PC-9 (cell line): ENCODE measurements at places on chromosomes 12 and 14. TPM values are rescaled to one million over a fixed set of nuclear protein-coding genes. Genes with fewer than 3 reads are reported as not detected.

- no peak for DNase-seq
Measured at GRCh38 chr12:18567787-18568186, 170.0 kb downstream of the PLCZ1 start.

GRCh38 chr14:95516554-95517181 lies at the start of gene SYNE3:
Gene SYNE3, minus strand, starts transcription at chr14:95516650. Its CDS starts 40,829 bp downstream, at chr14:95475821.
- peak; percentile 16 for DNase-seq

- DNase-seq = no peak
Measured at GRCh38 chr14:72000907-72001306, 68.7 kb downstream of the RGS6 start.

- no peak for DNase-seq
Measured at GRCh38 chr12:42364692-42365091, 38.7 kb downstream of the PPHLN1 start.

DNA sequence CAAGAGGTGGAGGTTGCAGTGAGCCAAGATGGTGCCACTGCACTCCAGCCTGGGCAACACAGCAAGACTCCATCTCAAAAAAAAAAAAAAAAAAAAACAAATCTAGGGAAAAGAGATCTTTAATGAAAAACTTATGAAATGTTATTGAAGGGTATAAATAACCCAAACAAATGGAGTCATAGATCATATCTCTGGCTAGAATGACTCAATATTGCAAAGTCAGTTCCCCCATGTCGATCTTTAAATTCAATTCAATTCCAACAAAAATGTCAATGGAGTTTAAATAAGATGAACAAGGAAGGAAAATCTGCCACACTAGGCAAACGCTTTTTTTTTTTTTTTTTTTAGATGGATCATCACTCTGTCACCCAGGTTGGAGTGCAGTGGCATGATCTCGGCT lies 78.7 kb downstream of the R3HDM2 start:
- no peak for DNase-seq

GRCh38 chr14:24071144-24071697 lies at the start of gene CPNE6:
Gene CPNE6, plus strand, starts transcription at chr14:24071562. Its CDS starts 1,375 bp downstream, at chr14:24072937.
- DNase-seq = no peak

DNA sequence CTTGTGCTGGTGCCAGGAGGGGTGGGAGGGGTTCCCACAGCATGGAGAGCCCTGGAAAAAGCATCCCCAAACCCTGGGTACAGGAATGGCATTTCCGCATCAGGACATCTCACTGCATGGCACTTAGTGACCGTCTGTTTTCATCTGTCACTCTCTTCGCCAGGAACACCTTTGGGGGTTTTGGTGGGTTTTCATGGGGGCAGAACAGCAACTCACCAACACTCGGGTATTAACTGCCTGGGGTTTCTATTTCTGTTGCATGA lies 3.5 kb downstream of the VSX2 start:
- no peak for DNase-seq

DNA sequence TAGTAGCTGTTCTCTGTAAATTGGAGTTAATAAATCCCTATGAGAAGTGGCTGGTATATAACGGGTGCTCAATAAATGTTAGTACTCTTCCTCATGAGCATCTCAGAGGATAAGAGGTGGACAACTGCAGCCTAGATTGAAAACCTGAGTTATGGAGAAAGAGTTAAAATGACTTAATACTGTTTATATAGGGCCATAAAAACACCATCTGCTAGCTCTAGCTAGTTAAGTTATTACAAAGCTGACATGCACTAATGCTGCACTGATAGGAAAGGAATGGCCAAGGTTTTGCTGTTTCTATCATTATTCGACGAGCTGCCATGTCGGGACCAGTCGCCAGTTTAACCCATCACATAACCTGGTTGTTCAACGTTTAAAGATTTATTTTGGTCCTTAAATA lies 72.0 kb upstream of the SEL1L start:
- DNase-seq = no peak

- peak; percentile 87 for DNase-seq
Measured at GRCh38 chr14:51534610-51535011, 117.1 kb upstream of the FRMD6 start.

- no peak for DNase-seq
Measured at GRCh38 chr14:76780360-76780759, 19.1 kb downstream of the VASH1 start.

- DNase-seq = no peak
Measured at GRCh38 chr14:87386524-87386923, 606.5 kb downstream of the GALC start.

- no peak for DNase-seq
Measured at GRCh38 chr12:101876322-101876860, 989 bp upstream of the DRAM1 start.

DNA sequence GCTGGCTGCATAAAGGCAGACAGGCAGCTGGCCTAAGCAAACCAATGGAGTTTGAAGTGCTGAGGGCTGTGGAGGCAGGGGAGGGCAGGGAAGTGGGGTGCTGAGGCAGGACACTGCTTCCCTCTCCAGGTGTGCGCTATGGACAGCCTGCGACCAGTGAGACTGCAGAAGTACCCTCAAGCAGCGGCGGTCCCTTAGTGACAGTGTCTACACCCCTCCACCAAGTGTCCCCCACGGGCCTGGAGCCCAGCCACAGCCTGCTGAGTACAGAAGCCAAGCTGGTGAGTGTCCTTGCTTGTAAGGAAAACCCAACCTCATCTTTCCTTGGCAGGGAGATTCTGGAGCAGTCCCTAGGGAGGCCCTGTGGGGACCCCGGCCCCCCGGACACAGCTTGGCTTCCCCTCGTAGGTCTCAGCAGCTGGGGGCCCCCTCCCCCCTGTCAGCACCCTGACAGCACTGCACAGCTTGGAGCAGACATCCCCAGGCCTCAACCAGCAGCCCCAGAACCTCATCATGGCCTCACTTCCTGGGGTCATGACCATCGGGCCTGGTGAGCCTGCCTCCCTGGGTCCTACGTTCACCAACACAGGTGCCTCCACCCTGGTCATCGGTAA lies 17.9 kb downstream of the HNF1A start:
- no peak for DNase-seq

DNA sequence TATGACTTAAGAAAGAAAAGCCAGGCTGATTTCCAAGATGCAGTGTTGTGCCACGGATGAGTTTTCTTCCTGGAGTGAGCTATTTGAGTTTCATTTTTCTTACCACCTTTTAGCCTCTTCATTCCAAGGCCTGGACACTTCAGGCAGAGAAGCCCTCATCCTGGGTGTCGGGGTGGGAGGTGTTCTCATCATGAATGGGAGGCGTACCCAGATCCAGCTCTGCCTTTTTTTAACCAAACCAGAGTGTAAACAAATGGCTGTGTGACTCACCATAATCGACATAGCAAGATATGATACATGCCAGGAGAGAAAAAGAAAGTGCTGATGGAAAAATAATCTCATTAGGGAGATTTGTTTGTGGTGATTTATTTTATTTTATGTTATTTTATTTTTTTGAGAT lies 79.9 kb downstream of the ARF6 start:
- DNase-seq = peak; percentile 95

DNA sequence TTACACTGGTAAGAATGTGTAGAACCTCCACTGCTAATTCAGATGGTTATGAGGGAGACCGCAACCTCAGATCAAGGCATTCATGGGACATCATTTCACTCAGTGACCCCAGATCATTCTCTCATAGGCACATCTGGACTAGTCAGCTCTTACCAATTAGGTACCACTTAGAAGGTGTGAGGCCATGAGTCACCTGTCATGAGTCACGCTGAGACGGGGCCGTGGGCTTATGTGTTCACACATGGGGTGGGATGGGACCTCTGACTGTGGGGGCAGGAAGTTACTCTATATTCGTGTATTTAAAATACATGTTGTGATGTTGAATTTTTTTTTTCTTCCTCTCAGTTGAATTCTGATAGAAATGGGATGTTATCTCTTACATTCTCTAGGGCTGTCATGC lies 55.9 kb downstream of the CCDC92 start:
- DNase-seq = no peak

- no peak for DNase-seq
Measured at GRCh38 chr14:50600849-50601248, 40.9 kb downstream of the ATL1 start.

- no peak for DNase-seq
Measured at GRCh38 chr14:88668448-88669116, 105.7 kb downstream of the ZC3H14 start.

GRCh38 chr12:72472350-72472749 lies 200.2 kb downstream of the TRHDE start:
- no peak for DNase-seq

DNA sequence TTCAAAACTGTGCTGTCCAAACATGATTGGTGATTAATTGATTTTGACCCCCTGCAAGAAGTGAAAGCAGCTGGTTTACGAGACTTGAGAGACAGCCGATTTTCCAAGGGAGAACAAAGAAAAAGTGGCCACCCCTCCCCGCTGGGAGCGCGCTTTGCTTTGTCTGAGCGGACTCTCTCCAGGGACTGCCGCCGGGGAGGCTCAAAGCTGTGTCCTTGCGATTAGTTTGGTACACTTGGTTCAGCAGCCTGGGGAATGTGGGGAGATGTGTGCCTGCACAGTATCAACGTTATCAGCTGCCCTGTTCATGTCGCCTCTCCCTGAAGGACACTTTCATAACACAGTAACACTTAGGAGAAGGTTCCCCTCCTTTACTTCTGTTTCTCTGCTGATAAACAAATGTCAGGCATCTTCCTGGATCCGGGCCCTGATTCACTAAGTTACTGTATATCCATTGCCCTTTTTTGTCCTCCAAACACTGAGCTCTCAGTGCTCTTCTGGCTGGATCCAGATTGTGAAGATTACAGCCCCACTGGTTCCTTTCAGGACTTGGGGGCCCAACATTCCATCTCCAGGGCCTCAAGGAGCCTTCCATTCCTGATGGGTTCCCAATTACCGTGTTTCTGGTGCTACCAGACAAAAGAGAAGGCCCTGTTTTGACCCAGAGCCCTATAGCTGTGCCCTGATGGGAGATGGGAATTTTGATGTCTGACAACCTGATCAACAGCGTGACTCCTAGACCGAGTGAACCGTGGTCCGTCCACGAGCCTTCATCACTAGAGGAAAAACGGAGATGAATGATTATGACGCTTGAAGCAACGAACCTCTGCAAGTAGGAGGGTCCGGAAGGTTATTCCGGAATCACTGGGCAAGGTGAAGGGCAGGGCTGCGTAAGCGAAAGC lies 31.7 kb upstream of the TUBA1C start:
- no peak for DNase-seq

DNA sequence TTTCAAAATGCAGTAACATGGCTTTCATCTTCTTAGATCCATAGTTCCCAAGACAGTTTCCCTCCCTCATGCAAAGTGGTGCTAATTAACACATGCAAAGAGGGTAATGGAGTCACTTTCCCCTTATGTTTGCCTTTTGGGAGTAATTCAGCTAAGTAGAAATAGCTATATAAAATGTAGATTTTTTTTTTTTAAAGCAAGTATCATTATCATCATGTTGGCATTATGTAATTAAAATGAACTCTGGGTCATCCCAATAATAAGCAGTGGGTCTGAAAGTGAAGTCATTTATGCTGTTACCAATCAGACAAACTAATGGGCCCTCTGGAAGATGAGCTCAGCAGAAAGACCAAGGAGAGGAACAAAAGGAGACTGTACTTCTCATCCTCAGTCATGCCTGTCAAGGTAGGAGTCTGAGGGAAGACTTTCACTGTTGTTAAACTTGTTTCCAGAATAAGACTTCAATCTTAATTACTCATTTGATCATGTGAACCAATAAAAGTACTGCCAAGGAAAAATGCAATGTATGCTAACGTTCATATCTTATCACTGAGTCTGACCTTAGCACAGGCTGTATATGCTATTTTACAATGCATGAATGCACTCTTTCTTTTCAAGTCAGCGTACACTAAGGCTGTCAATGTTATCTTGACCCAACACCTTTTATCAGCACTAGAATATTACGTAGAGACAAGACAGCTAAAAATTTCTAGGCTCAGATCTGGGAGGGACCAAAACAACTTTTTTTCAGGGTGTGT lies 26.8 kb downstream of the AREL1 start:
- no peak for DNase-seq

GRCh38 chr12:87929346-87929745 lies 99.9 kb downstream of the C12orf50 start:
- no peak for DNase-seq

DNA sequence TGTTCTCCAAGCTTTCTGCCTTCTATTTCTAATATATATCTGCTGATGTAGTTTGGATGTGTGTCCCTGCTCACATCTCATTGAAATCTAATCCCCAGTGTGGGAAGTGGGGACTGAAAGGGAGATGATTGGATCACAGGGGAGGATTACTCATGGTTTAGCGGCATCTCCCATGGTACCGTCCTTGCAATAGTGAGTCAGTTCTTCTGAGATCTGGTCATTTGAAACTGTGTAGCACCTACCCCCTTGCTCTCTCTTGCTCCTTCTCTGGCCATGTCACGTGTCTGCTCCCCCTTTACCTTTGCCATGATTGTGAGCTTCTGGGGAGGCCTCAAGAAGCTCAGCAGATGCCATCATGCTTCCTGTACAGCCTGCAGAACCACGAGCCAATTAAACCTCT lies 26.2 kb upstream of the ALX1 start:
- no peak for DNase-seq

GRCh38 chr12:118850244-118850825 lies 131.0 kb upstream of the SRRM4 start:
- DNase-seq = no peak

GRCh38 chr14:89474464-89474863 lies 57.4 kb upstream of the FOXN3 start:
- no peak for DNase-seq

DNA sequence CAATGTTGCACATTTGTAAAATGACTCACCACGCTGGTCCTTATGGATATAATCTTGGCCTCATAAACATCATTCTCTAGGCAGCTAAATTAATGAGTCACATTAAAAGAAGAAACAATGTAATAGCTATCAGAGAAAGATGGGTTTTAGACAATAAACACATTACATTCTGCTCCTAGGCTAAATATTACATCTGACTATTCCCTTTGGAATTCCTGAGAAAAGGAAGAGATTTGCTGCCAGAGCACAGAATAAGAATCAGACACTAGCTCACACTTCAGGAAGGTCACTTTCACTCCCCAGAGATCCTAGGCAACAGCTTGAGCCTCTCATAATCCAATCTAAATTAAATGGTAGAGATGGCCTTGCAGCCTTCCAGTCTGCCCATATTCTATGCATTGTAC lies 218.2 kb downstream of the PTPRO start:
- DNase-seq = no peak

GRCh38 chr12:42981379-42981778 lies 391.8 kb upstream of the PRICKLE1 start:
- no peak for DNase-seq

DNA sequence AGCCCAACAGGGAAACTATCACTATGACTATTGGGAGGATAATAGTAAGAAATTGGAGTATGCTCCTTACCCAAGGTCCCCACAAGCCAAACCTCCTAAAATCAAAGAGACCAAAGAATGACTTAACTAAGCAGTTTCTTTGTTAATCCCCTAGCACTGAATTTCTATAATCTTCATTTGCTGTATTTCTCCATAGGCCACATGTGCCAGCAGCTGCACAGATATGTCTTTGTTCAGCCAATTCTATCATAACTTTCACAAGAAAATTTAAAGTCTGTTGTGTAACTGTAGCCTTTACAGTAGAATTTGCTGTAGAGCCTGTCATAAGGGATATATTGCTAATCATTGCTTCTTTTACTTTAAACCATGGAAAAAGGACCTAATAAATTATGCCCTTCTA lies 104.0 kb downstream of the RIN3 start:
- no peak for DNase-seq

The PMCH gene
- total RNA-seq = not detected in 2 replicates

The ADAM20 gene
- total RNA-seq = 0.94 and 1.9 TPM in 2 replicates

The PTPN11 gene
- 91.2 and 113 TPM in 2 replicates for total RNA-seq

The FGF23 gene
- total RNA-seq = not detected in 2 replicates

The DCAF5 gene
- 26.2 and 29.1 TPM in 2 replicates for total RNA-seq

The BDKRB1 gene
- total RNA-seq = not detected in 2 replicates

The GPR68 gene
- not detected in 2 replicates for total RNA-seq

The GARIN6 gene
- total RNA-seq = not detected in 2 replicates
